ENCODE measurements at places on chromosomes 7 and 10.

DNA sequence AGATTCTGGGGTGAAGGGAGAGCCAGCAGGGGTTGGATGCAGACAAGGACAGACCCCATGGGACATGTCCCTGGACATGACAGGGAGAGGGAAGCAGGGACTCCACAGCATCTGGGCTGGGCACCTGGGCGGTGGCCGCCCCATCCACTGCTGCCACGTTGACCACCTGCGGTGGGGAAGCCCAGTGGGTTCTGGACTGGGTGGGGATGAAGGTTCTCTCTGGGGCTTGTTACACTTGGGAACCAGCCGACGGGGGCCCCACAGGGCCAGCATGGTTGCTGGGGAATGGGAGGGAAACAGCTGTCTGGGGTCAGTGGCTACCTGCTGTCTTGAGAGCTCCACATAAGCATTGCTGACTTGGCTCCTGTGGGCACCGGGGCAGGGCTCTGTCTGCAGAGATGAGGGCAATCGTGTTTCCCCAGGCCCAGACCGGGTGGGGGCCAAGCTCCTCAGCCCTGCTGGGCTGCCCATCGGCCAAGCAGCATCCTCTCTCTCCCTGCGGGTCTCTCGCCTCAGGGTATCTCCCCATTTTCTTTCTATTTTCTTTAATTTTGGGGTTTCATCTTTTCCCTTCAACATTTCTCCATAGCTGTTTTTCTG, 443.6 kb upstream of the PFKP start:
- no peak for DNase-seq

- no peak for DNase-seq
Measured at GRCh38 chr10:85318809-85319807, 990.7 kb downstream of the CCSER2 start.

- DNase-seq = peak; percentile 20
Measured at GRCh38 chr10:103265717-103266329, 11.1 kb upstream of the INA start.

DNA sequence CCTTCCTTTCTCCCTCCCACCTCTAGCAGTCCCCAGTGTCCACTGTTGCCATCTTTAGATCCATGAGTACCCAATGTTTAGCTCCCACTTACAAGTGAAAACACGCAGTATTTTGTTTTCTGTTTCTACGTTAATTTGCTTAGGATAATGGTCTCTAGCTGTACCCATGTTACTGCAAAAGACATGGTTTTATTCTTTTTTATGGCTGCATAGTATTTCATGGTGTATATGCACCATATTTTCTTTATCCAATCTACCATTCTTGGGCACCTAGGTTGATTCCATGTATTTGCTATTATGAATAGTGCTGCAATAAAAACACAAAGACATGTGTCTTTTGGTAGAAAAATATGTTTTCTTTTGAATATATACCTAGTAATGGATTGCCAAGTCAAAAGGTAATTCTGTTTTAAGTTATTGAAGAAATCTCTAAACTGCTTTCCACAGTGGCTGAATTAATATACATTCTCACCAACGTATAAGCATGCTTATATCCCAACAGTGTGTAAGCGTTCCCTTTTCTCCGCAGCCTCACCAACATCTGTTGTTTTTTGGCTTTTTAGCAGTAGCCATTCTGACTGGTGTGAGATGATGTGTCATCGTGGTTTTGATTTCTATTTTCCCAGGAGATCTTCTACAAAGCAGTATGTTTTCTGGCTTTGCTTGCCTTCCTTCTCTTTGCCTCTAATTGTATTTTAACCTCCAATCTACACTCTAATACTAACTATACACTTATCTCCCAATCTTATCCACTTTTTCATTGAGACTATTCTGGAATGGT, 179.5 kb upstream of the PHF14 start:
- DNase-seq = no peak

- no peak for DNase-seq
Measured at GRCh38 chr10:122154031-122154544, 117.0 kb upstream of the BTBD16 start.

DNA sequence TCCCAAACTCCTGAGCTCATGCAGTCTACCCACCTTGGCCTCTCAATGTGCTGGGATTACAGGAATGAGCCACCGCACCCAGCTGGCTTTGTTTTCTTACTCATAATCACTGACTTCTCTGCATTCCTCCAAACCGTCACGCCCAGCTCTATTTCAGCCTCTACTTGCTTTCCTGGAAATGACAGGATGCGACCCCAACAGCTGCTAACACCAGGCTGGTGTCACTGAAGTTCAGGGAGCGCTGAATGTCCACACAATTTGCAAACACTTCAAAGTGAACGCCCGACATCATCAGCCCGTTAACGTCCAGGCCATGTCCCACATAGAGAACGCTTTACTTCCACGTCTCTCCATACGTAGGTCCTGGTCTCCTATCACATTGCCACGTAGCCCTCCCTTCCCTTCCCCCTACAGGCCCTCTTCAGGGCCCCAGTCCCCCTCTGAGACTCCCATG, 12.8 kb upstream of the PROSER2 start:
- DNase-seq = no peak

GRCh38 chr10:110504111-110504735, 6.5 kb downstream of the DUSP5 start:
- peak; percentile 44 for DNase-seq

- DNase-seq = no peak
Measured at GRCh38 chr7:98949336-98950044, 71.2 kb downstream of the TRRAP start.

GRCh38 chr10:14032406-14032998, 298.2 kb downstream of the FRMD4A start:
- DNase-seq = peak; percentile 41

DNA sequence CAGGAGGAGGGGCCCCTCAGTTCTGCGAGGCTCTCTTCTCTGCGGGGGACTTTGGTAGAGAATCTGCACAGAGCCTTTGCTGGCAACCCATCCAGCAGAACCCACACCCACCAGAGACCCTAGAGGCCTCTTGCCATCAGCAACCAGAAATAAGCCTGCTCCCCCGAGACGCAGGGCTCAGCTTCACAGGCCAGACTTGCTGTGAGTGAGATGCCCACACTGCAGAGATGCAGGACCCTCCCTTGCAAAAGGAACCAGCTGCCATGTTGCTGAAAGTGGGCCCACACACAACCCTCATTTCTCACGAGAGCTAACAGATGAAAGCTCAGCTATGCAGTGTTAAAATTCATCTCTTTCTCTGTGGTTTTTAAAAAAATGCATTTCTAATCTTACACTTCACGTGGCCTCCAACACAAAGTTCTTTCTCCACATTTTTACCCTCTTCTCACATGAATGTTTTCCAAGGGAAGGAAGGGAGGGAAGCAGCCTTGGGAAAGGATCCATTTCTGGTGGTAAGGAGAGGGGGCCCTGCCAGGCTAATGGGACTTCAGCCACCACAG, 171.6 kb downstream of the CCDC3 start:
- DNase-seq = no peak

GRCh38 chr7:82567356-82567755, 123.8 kb upstream of the CACNA2D1 start:
- DNase-seq = no peak

- DNase-seq = no peak
Measured at GRCh38 chr7:18289788-18290187, 205.8 kb upstream of the HDAC9 start.

- no peak for DNase-seq
Measured at GRCh38 chr10:24650669-24651391, 72.9 kb downstream of the ARHGAP21 start.

DNA sequence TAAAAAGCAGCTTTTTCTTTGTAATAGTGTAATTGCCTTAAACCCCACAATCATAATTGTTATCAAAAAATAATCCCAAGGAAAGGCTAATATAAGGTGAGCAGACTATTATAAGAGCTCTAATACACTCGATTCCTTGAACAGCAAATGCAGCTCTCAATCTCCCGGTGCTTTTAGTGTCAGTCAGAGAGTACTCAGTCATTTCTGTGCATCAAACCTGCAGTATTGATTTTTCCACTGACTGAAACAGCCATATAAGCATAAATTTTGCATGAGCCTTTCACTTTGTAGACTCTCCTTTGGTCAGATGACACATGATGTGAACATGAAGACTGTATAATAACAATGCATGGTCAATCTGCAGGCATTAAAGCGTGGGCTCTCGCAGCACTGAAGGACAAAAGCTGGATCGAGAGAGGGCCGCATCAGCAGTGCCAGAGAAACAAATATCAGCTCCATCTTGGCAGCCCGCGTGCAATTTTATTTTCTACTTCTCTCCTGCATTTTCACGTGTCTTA, 272.0 kb downstream of the POU6F2 start:
- no peak for DNase-seq

DNA sequence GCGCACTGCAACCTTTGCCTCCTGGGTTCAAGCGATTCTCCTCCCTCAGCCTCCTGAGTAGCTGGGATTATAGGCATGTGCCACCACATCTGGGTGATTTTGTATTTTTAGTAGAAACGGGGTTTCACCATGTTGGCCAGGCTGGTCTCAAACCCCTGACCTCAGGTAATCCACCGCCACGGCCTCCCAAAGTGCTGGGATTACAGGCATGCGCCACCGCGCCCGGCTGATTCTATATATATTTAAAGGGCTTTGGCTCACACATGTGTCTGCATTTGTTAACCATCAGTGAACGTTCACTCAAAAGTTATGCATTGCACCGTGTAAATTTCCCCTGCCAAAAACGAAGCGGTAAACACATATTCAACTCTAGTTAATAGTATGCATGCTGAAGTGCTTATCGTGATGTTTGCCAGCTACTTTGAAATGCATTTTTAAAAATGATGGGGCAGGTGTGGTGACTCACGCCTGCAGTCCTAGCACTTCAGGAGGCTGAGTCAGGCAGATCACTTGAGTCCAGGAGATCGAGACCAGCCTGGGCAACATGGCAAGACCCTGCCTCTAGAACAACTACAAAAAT, 17.7 kb upstream of the WIPI2 start:
- no peak for DNase-seq

DNA sequence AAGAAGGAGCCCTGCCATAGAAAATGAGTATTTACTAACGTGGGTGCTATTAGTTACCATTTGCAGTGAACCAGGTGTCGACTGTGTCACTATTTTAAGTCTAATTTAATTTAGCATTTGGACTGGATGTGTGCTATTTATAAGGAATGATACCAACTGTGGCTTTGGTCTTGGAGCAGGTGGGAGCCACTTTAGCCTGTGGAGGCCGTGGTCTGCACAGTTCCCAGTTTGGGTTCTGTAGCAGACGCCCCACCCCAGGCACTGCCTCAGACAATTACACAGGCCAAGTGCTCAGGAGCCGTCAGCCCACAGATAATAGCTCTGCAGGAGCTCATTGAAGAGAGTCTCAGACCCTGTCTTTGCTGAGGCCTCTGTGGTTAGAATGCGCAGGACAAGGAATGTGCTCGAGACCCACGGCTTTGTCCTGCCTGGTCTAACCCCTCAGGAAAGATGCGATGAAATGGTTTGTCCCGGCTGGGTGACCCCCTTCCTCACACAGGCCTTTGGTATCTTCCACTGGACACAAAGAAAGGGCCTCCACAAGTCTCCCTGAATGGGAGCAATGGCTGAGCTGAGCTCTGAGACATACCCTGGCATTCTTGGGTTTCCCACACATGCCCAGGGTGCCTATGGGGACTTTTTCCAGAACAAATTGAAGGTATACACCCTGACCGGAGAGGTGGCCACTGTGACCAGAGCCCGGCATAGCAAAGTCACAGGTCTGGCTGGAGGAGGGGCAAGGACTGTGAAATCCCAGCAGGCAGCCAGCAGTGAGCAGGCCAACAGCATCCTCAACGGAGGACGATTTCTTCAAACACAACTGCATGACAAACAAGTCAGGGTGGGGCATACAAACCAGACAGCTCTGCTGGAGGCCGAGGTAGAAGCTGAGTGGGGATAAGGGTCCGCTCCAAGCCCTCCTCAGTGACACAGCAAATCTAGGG, 251.2 kb downstream of the ARHGAP12 start:
- no peak for DNase-seq

All from activated CD4-positive, alpha-beta T cell treated with anti-CD3 and anti-CD28 coated beads, Interleukin-2, amount 50 U/mL, for 1 hour (primary cell).